Stimulated activated CD4-positive, alpha-beta T cell treated with anti-CD3 and anti-CD28 coated beads, Interleukin-1b, Interleukin-23, amount 100 ng/mL, for 1 hour (primary cell): ENCODE measurements at places on chromosomes 4 and X.
A peak's percentile ranks its signal among the peaks of the same experiment; 100 is the strongest.

- no peak for DNase-seq
Measured at GRCh38 chr4:142817442-142817841, 28.7 kb downstream of the INPP4B start.

- no peak for DNase-seq
Measured at GRCh38 chr4:113094802-113095201, 45.3 kb downstream of the ANK2 start.

GRCh38 chr4:184168406-184169019 is 49.2 kb downstream of the ENPP6 start:
- no peak for DNase-seq

DNA sequence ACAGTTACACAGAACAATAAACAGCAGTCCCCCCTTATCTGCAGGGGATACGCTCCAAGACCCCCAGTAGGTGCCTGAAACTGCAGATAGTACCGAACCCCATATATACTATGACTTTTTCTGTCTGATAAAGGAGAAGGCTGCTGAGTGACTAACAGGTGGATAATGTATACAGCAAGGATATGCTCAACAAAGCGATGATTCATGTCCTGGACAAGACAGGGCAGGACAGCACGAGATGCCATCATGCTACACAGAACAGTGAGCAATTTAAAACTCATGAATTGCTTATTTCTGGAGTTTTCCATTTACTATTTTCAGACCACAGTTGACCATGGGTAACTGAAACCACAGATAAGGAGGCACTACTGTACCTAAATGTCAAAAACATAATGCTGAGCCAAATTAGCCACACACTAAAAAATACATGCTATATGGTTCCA is 76.1 kb downstream of the MANBA start:
- no peak for DNase-seq

DNA sequence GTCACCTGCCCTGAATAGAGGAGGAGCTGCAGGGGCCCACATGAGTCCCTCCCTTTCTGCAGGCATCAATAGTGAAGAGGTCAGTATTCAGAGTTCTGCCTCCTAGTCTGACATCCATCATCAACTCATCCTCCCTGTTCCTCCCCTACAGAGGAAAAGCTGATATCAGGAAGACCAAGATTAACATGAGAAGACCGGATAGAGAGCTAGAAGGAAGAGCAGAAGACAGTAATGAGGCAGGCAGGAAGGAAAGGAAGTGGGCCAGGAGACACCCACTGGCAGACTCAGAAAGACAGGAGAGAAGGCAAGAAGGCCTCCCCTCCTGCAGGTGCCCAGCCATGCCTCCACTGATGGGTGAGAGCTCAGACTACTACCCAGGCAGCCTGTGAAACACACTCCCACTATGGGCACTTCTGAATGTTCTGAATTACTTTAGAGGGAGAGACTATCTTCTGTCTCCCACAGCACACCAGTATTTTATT is 74.6 kb downstream of the CC2D2A start:
- no peak for DNase-seq

DNA sequence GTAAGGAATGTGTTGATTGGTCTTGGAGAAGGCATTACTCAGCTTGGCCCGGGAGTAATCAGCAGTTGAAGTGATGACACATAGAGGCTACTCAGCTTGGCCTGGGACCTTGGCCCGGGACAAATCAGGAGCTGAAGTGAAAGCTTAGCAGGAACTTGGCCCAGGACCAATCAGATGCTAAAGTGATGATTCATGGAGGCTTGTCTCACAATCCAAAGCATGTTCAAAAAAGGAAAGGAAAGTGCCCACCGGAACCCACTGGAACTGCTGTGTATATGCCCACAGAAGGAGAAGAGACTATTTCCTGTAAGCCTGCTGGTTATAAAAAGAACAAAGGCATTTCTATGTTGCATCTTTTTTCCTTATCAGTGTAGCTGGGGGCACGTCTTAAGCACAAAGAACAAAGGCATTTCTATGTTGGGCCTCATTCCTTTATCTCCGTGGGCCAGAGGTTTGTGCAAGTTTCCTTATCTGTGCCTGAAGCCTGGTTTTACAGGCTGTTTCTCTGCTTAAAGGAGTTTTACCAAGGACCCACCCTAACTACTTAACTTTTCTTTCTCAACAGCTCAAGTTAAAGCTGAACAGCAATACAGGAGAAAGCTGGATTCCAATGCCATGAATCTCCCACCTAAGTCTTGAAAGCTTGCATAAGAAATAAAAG is 1176.7 kb downstream of the NLGN4X start:
- no peak for DNase-seq

GRCh38 chr4:125432078-125432477 is 117.3 kb downstream of the FAT4 start:
- no peak for DNase-seq

GRCh38 chrX:50154429-50154828 is 46.4 kb downstream of the AKAP4 start:
- no peak for DNase-seq

GRCh38 chrX:66717926-66718325 is 79.0 kb upstream of the EDA2R start:
- no peak for DNase-seq

- no peak for DNase-seq
Measured at GRCh38 chrX:97268182-97268680, 384.5 kb downstream of the RPA4 start.

DNA sequence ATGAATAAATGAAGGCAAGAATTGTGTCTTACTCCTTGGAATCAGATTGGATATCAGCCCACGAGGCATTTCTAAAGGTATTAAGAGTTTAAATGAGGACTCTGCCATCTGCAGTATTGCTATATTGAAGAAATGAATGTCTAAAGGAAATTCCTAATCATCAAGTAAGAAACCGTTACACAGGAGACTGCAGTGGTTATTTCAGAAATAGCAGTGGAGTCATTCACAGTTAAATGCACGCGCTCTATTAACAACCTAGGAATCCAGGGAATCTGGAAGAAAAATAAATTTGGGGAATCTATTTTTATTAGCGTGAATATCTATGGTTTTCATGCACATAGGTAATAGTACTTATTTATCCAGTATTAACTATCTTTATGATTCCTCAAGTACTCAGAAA is 334.2 kb downstream of the TENM3 start:
- DNase-seq, result no peak

GRCh38 chr4:2484993-2485392 is 16.1 kb downstream of the RNF4 start:
- peak; percentile 21 for DNase-seq

- DNase-seq, result no peak
Measured at GRCh38 chr4:141132709-141133145, 542 bp downstream of the RNF150 start.

DNA sequence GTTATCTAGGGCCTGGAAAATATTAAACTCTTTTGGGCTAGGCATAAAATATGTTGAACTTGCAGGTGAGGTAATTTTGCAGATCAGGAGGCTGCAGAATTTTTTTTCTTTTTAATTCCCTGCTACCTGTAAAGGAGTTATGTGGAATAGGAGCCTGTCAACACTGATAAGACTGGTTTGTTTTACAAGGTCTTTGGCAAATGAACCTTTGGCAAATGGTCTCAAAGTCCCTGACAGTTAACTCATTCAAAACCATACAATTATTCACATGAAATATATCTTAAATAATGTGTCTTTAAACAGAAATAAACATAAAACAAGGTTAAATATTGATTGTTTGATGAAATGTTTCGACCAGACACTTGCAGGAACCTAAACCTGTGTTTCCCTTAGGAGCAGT is 340.2 kb downstream of the GASK1B start:
- no peak for DNase-seq

GRCh38 chr4:110032603-110033002 is 119.9 kb downstream of the EGF start:
- DNase-seq, result no peak

- no peak for DNase-seq
Measured at GRCh38 chr4:102354671-102355454, 9.6 kb upstream of the SLC39A8 start.

GRCh38 chr4:172390331-172390730 is 577.1 kb downstream of the GALNTL6 start:
- no peak for DNase-seq

DNA sequence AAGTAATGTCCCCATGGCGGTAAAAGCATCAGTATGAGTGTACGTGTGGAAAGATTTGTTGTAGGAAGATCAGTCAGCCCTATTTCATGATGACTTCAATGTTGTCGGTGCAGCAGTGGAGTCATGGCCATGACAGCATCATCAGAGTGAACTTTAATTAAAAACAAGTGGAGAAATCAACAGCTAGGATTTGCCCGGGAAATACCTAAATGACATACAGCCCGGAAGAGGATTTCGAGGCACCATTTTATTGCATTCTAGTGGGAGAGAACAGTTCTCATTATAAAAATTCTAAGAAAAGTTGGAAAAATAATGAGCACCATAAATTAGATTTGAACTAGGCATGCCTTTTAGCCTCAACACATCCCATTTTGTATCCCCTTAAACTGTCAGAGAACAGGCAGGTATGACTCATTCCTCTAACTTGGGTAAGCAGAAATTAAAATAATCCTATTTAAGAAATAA is 170.1 kb downstream of the SHROOM3 start:
- DNase-seq, result no peak

DNA sequence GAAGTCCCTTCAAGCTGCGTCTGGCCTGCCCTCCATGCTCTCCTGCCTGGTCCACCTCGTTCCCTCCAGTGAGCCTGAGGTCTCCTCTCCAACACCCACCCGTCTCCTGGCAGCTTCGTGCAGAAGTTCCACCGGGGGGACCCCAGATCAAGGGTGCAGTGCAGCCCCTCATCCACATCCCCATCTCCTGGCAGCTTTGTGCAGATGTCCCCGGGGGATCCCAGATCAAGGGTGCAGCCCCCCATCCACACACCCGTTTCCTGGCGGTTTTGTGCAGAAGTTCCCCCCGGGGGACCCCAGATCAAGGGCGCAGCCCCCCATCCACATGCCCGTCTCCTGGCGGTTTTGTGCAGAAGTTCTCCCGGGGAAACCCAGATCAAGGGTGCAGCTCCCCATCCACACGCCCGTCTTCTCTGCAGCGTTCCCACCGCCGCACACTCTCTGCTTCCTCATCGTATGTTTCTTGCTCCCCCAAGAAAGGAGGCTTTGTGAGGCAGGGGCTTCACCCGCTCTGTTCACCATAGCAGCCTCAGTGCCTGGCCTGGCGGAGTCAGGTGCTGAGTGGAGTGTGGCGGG is 35.7 kb downstream of the PIGG start:
- DNase-seq, result no peak

GRCh38 chr4:178595500-178596138 is 1153.4 kb upstream of the AGA start:
- no peak for DNase-seq

DNA sequence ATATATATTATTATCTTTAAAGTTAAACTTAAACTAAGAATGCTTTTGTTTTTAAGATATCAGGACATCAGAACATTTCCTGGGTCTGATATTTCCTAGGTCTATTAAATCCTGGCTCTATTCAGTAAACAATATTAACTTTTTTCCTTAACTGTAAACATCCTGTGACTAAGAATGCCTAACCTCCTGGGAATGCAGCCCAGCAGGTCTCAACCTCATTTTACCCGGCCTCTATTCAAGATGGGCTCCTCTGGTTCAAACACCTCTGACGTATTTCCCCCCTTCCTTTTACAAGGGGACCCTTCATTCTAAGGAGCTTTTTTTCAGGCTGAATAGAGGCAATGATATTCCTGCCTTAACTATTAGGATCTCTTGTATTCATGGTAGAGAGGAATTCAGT is 35.8 kb upstream of the DYNLT3 start:
- DNase-seq, result no peak

GRCh38 chr4:19739101-19739651 is 512.5 kb upstream of the SLIT2 start:
- DNase-seq, result no peak

DNA sequence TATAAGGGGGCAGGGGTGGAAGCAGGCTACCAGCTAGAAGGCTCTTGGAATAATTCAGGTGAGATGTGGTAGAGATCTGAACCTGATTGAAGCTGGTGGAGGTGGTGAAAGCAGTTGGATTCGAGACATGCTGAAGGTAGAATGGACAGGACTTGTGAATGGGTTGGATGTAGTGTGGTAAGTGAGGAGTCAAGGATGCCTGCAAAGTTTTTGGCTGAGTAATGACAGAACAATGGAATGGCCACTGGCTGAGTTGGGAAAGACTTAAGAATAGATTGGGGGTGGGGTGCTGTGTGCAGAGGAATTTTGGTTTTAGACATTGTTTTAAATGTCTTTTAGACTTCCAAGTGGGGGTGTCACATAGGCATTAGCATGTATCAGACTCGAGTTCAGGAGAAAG is 33.5 kb downstream of the HPF1 start:
- no peak for DNase-seq

GRCh38 chr4:138163171-138163570 is 79.0 kb downstream of the SLC7A11 start:
- no peak for DNase-seq

DNA sequence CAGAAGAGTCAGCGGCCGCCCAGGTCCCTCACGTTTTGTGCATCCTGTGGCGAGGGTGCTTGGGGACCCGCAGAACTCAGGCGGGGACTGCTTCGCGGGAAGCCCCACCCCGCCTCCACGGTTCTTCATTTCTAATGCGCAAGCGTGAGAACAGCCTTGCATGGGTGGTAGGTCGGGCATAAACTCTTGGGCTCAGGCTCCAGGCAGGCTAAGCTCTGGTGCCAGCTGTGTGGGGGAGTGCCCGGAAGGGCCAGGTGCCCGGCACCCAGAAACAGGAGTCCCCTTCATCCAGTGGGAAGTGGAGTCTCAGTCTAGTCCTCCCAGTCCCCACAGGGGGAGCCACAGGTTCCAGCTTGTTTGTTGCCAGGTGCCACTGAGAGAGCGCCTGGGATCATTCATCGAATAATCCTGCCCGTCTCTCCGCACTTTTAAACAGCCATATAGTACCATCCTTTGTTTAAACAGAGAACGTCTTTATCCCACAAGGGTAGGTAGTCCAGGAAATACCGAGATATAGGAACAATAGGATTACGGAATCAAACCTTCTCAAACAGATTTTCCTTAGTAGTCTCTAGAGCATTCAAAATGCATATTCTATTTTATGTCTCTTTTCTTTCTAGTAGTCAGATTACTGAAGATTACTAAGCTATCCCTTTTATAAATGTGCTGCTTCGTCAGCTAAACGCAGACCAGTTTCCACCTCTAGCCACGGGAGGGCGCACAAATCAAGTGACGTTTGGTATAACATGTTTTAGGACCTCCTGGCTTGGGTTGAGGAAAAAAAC is 12.7 kb upstream of the RBBP7 start:
- peak; percentile 30 for DNase-seq

GRCh38 chrX:74370487-74370886 is 50.8 kb upstream of the SLC16A2 start:
- DNase-seq, result no peak

DNA sequence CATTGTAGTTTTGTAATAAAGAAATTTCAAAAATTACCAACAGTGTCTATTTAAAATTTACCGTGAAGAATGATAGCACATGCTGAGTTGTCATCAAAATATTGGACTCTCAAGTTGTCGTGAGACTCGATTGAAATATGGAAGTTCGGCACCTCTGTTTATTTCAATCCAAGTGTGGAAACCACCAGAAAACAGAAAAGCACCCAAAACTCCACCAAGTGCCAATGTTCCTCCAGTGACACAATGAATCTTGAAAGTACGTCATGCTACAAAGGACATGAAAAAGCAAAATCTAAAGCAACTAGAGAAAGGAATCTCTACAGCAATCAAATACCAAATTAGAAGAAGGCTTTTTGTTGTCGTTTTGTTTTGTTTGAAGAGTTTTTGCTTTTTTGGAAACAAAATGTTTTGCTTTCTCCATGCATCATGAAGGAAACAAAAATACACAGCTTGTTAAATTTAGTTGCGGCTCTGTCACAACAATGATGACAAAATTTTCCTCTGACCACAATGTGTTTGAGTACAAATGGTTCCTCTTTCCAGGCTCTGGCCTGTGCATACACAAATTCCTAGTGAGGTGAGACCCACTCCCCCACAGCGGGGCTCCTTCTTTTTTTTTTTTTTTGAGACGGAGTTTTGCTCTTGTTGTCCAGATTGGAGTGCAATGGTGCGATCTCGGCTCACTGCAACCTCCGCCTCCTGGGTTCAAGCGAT is 9.6 kb upstream of the IL13RA1 start:
- DNase-seq, result no peak
